CD14-positive monocyte (primary cell): ENCODE measurements at places on chromosomes 5 and 9. TPM values are rescaled to one million over a fixed set of nuclear protein-coding genes. Genes with fewer than 3 reads are reported as not detected.
A peak's percentile ranks its signal among the peaks of the same experiment; 100 is the strongest.

GRCh38 chr9:134723491-134724190, 82.0 kb downstream of the COL5A1 start:
- DNase-seq, result no peak
- peaks cover 13% of the 10 kb centered on the region for H3K4me1 ChIP-seq
- H3K27me3 ChIP-seq, result no peaks in the 10 kb centered on the region
- no peak overlapping the region for H3K4me3 ChIP-seq

DNA sequence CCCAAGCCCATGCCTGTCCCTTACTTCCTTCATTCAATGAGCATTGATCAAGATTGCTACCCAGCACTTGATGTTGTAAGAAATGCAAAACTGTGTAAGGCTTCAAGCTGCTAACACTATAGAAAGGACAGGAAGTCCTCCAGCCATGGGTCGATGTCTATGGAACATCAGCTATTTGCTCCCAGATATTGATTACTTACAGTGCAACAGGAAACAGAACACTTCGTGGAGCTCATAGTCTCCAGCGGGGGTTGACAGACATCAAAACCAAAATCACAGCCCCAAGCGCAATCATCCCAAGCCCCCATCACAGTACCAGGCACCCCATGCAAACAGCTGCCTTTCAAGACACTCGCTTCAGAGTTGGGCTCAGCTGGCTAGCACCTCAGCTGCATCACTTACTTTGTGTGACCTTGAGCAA, 26.8 kb upstream of the DUSP1 start:
- no peaks in the 10 kb centered on the region for H3K36me3 ChIP-seq
- H3K27ac ChIP-seq, result peak overlapping the region; percentile 99
- H3K4me3 ChIP-seq, result peak overlapping the region; percentile 44
- H3K27me3 ChIP-seq, result no peaks in the 10 kb centered on the region

- no peak overlapping the region for H3K4me3 ChIP-seq
- DNase-seq, result no peak
- peaks cover 29% of the 10 kb centered on the region for H3K4me1 ChIP-seq
- no peaks in the 10 kb centered on the region for H3K27me3 ChIP-seq
- peaks cover 3% of the 10 kb centered on the region for H3K36me3 ChIP-seq
- no peak overlapping the region for H3K27ac ChIP-seq
Measured at GRCh38 chr5:95032801-95033200, 252.1 kb downstream of the MCTP1 start.

- H3K27ac ChIP-seq, result peak overlapping the region; percentile 61
- no peak for DNase-seq
- H3K4me3 ChIP-seq, result peak overlapping the region; percentile 70
- H3K4me1 ChIP-seq, result peaks cover 36% of the 10 kb centered on the region
- no peaks in the 10 kb centered on the region for H3K36me3 ChIP-seq
Measured at GRCh38 chr9:129176701-129177442, 1.2 kb downstream of the IER5L start.

- H3K27me3 ChIP-seq, result no peaks in the 10 kb centered on the region
- no peak overlapping the region for H3K4me3 ChIP-seq
- no peak overlapping the region for H3K27ac ChIP-seq
- peaks cover 16% of the 10 kb centered on the region for H3K4me1 ChIP-seq
- no peaks in the 10 kb centered on the region for H3K36me3 ChIP-seq
Measured at GRCh38 chr5:122880170-122880689, 34.8 kb downstream of the SNX24 start.

The FAXDC2 gene
- 0.78 and 1.4 TPM in 2 replicates for polyA plus RNA-seq

The SPINK7 gene
- not detected for polyA plus RNA-seq

DNA sequence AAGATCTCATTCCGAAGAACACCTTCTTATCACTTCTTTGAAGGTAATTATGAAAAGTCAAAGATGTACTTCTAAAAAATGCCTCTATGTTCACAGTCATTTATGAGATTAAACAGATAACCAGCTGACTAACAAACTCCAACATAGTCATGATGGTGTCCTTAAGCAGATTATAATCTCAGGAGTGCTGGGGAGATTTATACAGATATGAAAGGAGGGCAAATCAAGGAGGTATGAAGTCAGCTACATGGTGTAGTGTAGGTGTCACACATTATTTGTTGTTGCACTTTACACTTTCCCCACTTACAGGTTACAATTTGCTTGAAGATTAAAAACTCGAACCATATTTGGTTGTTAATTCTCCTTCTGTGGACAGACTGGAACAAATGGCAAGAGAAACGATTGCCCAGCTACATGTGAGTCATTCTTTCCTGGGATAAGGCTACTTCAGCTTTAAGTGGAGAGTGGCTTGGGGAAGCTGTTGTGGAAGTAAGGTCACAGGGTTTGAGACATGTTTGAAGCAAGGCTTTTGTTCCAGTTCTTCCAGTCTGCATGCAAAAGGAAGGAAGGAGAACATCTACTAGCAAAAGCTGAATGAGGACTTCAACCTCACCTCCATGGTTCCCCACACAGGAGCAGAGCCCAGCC, 320.1 kb downstream of the ADGRV1 start:
- no peak overlapping the region for H3K4me3 ChIP-seq
- DNase-seq, result no peak
- no peaks in the 10 kb centered on the region for H3K27me3 ChIP-seq
- H3K4me1 ChIP-seq, result no peaks in the 10 kb centered on the region
- H3K36me3 ChIP-seq, result no peaks in the 10 kb centered on the region

The PLCXD3 gene
- polyA plus RNA-seq, result not detected in 2 replicates

The HTR4 gene
- not detected in 2 replicates for polyA plus RNA-seq

DNA sequence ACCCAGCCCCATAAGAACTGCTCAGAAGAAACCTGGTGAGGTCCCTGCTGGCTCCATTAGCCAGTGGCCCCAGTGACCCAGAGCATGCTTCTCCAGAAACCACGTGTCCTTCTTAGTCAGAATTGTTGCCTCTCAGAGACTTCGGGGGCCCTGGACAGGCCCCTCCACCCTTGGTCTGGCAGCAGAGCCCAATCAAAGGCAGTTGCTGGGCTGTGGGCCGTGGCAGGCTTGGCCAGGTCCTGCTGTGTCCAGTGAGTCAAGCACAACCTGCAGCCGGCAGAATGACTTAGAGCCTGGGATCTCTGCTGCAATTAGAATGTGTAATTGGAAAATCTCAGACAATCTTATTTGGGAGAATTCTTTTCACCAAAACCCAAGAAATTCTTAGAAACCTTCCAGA, 502.0 kb upstream of the KLF4 start:
- H3K36me3 ChIP-seq, result no peaks in the 10 kb centered on the region
- no peak overlapping the region for H3K4me3 ChIP-seq
- no peaks in the 10 kb centered on the region for H3K27me3 ChIP-seq
- H3K4me1 ChIP-seq, result peaks cover 85% of the 10 kb centered on the region
- DNase-seq, result no peak

GRCh38 chr5:147193123-147193522, 41.7 kb upstream of the STK32A start:
- H3K27me3 ChIP-seq, result no peaks in the 10 kb centered on the region
- H3K4me3 ChIP-seq, result no peak overlapping the region
- H3K27ac ChIP-seq, result no peak overlapping the region
- no peak for DNase-seq
- no peaks in the 10 kb centered on the region for H3K36me3 ChIP-seq

GRCh38 chr5:43730832-43731342, 127.9 kb downstream of the NNT start:
- H3K4me3 ChIP-seq, result no peak overlapping the region
- H3K27me3 ChIP-seq, result no peaks in the 10 kb centered on the region
- no peak for DNase-seq
- H3K36me3 ChIP-seq, result no peaks in the 10 kb centered on the region
- no peaks in the 10 kb centered on the region for H3K4me1 ChIP-seq

The LMAN2 gene
- 275 TPM for polyA plus RNA-seq

The LCNL1 gene
- polyA plus RNA-seq, result 0.04 TPM in 2 replicates

GRCh38 chr5:96721351-96721977, 59.3 kb downstream of the CAST start:
- H3K27me3 ChIP-seq, result no peaks in the 10 kb centered on the region
- H3K4me3 ChIP-seq, result no peak overlapping the region
- peak overlapping the region; percentile 37 for H3K27ac ChIP-seq
- peaks cover 79% of the 10 kb centered on the region for H3K36me3 ChIP-seq

- no peaks in the 10 kb centered on the region for H3K27me3 ChIP-seq
- H3K36me3 ChIP-seq, result no peaks in the 10 kb centered on the region
- peaks cover 25% of the 10 kb centered on the region for H3K4me1 ChIP-seq
- no peak overlapping the region for H3K4me3 ChIP-seq
- DNase-seq, result no peak
Measured at GRCh38 chr9:121372239-121373010, 2.4 kb upstream of the STOM start.

- H3K27ac ChIP-seq, result no peak overlapping the region
- DNase-seq, result no peak
- no peaks in the 10 kb centered on the region for H3K4me1 ChIP-seq
- H3K4me3 ChIP-seq, result no peak overlapping the region
- no peaks in the 10 kb centered on the region for H3K36me3 ChIP-seq
Measured at GRCh38 chr5:95988877-95989276, 27.2 kb upstream of the ELL2 start.

The PCDHGB5 gene
- polyA plus RNA-seq, result 0.08 TPM

The PLEKHG4B gene
- not detected for polyA plus RNA-seq

The PLPP7 gene
- polyA plus RNA-seq, result 1.5 TPM

- no peak overlapping the region for H3K27ac ChIP-seq
- no peak overlapping the region for H3K4me3 ChIP-seq
- no peaks in the 10 kb centered on the region for H3K4me1 ChIP-seq
- no peaks in the 10 kb centered on the region for H3K27me3 ChIP-seq
Measured at GRCh38 chr5:67588389-67588788, 391.8 kb upstream of the CD180 start.

- H3K27me3 ChIP-seq, result peaks cover 68% of the 10 kb centered on the region
- H3K4me3 ChIP-seq, result peak within 1 kb of the TSS; percentile 22
- no peak for DNase-seq
- H3K36me3 ChIP-seq, result no peaks in the 10 kb centered on the region
Measured at GRCh38 chr5:132011622-132012343, at the start of gene ACSL6. ACSL6 (minus strand) TSS chr5:132011658; CDS start chr5:132011553, 105 bp downstream.

DNA sequence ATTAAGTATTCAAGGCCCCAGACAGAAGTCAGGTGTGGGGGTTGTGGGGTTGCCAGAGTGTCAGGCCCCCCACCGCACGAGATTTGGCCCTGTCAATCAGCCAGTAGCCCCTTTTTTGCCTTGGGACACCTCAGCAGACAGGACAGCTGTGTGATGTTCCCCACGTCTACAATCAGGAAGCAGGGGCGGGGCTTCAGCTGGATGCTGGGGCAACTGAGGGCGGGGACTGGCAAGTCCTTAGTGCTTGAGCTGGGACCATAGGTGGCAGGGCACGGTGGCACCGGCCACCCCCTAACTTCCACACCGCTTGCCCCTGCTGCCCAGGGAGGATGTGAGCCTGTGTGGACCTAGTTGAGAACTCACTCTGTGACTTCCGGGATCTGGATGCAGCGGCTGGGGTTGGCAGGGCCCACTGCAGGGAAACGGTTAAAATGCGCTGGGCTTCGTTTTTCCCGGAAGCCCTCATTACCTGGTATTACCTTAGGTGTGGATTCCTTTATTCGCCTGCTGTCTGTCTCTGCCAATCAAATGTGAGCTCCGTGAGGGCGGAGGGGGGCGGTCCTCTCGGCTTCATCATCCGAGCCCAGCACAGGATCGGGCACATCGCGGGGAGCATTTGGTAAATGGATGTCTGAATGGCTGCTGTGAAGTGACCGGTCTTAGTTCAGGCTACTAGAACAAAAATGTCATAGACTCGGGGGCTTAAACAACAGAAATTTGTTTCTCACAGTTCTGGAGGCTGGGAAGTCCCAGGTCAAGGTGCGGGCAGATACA, 7.5 kb upstream of the GTF3C5 start:
- H3K4me1 ChIP-seq, result peaks cover 5% of the 10 kb centered on the region
- H3K4me3 ChIP-seq, result no peak overlapping the region
- H3K27me3 ChIP-seq, result no peaks in the 10 kb centered on the region
- peak; percentile 37 for DNase-seq
- no peak overlapping the region for H3K27ac ChIP-seq
- no peaks in the 10 kb centered on the region for H3K36me3 ChIP-seq

The CCDC192 gene
- polyA plus RNA-seq, result not detected

The IL33 gene
- polyA plus RNA-seq, result not detected

- DNase-seq, result no peak
- no peak overlapping the region for H3K27ac ChIP-seq
- H3K4me3 ChIP-seq, result no peak overlapping the region
- H3K4me1 ChIP-seq, result peaks cover 7% of the 10 kb centered on the region
- peaks cover 67% of the 10 kb centered on the region for H3K36me3 ChIP-seq
Measured at GRCh38 chr5:112983363-112983762, 6.8 kb downstream of the DCP2 start.

GRCh38 chr5:59506285-59506877, 387.1 kb downstream of the PDE4D start:
- H3K27me3 ChIP-seq, result no peaks in the 10 kb centered on the region
- no peak for DNase-seq
- H3K36me3 ChIP-seq, result no peaks in the 10 kb centered on the region

The SLC34A3 gene
- polyA plus RNA-seq, result not detected

DNA sequence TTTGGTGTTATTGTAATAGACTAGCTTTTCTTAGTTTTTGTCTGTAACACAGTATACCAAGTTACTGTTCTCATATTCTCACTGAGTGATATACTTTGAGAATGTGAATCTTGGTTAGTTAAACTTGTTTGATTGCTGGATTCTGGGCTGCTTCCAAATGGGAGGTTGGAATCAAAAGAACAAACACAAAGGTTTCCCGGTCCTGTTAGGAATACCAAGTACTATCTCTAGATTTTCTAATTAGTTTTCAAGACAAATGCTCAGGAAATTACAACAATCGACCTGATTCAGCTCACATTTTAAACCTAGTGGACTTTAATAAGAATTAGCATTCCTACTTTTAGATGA, 244.3 kb downstream of the CSNK1G3 start:
- H3K4me3 ChIP-seq, result no peak overlapping the region
- no peaks in the 10 kb centered on the region for H3K4me1 ChIP-seq
- no peaks in the 10 kb centered on the region for H3K27me3 ChIP-seq
- no peaks in the 10 kb centered on the region for H3K36me3 ChIP-seq

The CDX1 gene
- polyA plus RNA-seq, result not detected

The PCAT7 gene
- polyA plus RNA-seq, result not detected

- H3K27me3 ChIP-seq, result no peaks in the 10 kb centered on the region
- no peaks in the 10 kb centered on the region for H3K36me3 ChIP-seq
- no peak overlapping the region for H3K27ac ChIP-seq
- no peaks in the 10 kb centered on the region for H3K4me1 ChIP-seq
Measured at GRCh38 chr5:60495644-60496520, 204.1 kb downstream of the DEPDC1B start.

The GCNT1 gene
- polyA plus RNA-seq, result 8.4 TPM

GRCh38 chr5:42021923-42022322, 96.8 kb downstream of the FBXO4 start:
- H3K36me3 ChIP-seq, result no peaks in the 10 kb centered on the region
- no peak overlapping the region for H3K4me3 ChIP-seq
- no peaks in the 10 kb centered on the region for H3K27me3 ChIP-seq

The RNF183 gene
- not detected for polyA plus RNA-seq

DNA sequence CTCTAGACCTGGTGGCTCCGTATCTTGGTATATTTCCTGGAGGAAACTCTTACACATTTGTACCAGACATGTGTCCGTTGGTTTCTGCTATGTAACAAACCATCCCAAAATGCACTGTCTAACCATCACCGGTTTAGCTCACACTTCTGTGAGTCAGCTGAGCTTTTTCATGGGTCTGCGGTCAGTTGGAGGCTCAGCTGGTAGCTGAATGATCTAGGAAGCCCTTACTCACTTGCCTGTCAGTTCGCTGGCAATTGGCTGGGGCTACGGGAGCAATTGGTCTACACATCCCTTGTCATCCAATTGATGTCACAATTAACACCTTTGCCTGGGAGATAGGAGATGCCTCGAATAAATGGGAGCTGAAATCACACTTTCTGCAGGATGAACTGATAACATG, 11.6 kb upstream of the WHRN start:
- no peaks in the 10 kb centered on the region for H3K27me3 ChIP-seq
- H3K27ac ChIP-seq, result no peak overlapping the region
- H3K4me1 ChIP-seq, result peaks cover 8% of the 10 kb centered on the region
- H3K36me3 ChIP-seq, result no peaks in the 10 kb centered on the region
- no peak overlapping the region for H3K4me3 ChIP-seq
